ENCODE measurements at places on chromosomes 7 and 10.

DNA sequence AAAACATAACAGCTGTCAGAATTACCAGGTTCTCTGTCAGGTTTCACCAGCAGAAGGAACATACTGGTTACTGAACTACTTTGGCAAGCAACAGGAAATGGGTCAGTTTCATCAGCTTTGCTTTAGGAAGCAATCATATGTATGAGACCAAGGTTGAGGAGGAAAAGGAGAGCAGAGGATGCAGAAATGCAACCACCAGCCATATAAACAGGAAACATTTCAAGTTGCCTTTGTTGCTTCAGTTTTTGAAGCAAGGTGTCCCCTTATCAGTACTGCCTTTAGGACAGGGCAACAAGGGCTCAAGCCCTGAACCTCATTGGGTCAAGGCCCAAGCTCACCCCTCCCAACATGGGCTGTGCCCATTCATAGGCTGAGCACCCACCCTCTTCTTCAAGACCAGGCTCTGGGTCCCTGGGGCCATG lies 10.2 kb downstream of the HIPK2 start:
- DNase-seq: peak; percentile 51

- DNase-seq: no peak
Measured at GRCh38 chr10:28604567-28605536, 71.9 kb downstream of the WAC start.

GRCh38 chr7:105261689-105262088 lies 127.0 kb downstream of the SRPK2 start:
- no peak for DNase-seq

DNA sequence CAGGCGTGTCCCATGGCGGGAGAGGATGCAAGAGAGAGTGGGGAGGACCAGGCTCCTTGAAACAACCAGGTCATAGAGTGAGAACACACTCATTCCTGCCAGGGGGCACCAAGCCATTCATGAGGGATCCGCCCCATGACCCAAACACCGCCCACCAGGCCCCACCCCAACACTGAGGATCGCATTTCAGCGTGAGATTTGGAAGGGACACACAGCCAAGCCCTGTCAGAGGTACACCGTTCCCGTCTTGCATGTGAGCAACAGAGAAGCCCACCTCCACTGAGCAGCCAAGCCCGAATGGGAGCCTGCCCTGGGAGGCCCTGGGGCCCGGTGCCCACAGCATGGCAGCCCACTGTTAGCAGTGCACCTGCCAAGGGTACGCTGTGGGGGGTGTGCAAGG lies 7.9 kb upstream of the ARPC1B start:
- no peak for DNase-seq

DNA sequence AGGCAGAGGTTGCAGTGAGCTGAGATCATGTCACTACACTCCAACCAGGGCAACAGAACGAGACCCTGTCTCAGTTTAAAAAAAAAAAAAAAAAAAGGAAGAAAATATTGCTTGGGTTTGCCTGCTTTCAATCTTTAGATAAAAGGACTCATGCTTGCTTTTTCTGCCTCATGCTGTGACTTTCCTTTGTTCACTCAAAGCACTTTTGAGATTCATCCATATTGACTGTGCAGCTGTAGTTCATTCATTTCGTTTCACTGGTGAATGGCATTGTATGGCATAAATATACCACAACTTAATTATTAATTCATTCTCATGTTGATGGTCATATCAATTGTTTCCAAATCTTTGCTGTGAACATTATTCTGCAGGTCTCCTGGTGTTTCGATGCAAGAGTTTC lies 97.6 kb upstream of the NFE2L3 start:
- DNase-seq: no peak

DNA sequence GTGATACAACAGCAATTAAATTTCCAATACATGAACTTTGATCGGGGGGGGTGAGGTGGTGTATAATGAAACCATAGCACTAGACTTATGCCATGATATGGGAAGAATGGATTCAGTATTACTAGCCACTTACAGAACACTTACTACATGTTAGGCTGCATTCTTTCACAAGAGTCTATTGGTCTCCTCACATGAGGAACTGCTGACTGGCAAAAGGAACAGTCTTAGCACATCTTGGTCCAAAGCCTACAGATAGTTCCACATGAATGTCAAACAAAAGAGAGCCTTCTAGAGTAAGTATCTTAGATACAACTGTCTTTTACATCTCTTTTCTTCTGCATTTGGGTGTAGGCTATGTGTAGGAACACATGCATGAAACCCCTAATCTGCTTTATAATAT lies 115.9 kb upstream of the DNAJB12 start:
- DNase-seq: peak; percentile 55

GRCh38 chr10:693506-693905 lies 4.0 kb upstream of the DIP2C start:
- no peak for DNase-seq

GRCh38 chr10:102837230-102837721 lies at the start of gene CYP17A1:
Gene CYP17A1 (minus strand): TSS chr10:102837413. CDS start chr10:102837361, 52 bp downstream.
- no peak for DNase-seq

DNA sequence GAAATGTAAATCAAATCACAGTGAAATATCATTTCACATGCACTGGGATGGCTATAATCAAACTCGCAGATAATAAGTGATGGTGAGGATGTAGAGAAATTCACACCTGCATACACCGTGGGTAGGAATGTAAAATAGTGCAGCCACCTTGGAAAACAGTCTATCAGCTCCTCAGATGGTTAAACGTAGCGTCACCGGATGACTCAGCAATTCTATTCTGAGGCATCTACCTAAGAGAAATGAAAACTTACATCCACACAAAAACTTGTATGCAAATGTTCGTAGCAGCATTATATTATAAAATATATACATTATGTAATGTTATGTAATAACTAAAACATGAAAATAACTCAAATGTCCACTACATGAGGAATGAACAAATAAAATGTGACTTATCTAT lies 38.9 kb downstream of the SH3PXD2A start:
- no peak for DNase-seq

- DNase-seq: no peak
Measured at GRCh38 chr7:103538964-103539709, 93.1 kb upstream of the SLC26A5 start.

DNA sequence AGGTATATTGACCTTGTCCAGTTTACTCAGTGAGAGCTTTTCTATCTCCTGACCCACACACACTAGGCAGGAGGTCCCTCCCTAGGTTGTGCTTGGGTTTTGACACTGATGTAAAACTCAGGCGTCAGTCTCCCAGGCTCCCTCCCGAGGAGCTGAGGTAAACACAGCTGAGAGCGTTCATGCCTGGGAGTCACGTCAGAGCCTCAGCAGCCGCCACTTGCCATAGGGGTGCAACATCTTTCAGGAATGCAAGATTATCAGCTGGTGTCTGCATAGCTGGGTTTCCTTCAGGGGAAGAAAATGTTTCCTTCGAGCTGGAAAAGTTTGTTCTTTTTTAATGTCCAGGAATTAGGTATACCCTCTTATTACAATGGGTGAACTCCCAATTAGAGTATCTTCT lies 70.6 kb downstream of the FGFR2 start:
- DNase-seq: no peak

DNA sequence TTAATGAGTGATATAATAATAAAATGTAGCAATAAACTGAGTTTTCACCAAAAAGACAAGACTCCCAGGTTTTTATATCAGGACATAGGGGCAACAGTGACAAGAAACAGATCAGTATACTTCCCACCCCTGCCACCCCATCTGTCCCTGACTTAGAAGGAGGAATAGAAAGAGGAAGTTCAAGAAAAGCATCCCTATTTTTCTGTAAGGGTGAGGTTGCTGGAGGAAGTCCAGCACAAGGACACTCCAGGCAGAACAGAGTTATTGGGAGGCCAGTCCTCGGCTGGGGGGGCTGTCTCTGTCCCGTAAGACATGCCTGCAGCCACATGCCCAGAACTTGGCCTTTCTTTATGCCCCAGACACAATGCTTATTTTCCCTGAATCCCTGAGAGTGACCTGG lies 16.5 kb upstream of the TLX1 start:
- peak; percentile 41 for DNase-seq

DNA sequence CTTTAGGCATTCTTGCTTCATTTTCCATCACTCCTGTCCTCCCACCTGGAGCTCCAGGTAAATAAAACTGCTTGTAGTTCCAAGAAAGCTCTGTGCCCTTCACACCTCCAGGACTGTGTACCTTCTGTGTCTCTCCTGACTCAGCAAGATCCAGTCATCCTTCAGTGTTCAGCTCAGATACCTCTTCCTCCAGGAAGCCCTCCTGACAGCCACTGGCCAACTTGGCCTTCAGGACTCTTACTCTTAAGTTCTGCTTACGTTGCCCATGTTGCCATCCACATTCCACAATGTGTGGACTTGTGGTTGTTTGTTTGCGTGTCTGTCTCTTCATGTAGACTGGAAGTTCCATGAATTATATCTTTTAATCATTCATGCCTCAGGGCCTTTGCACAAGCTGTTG lies 48.0 kb downstream of the SORCS3 start:
- no peak for DNase-seq

- no peak for DNase-seq
Measured at GRCh38 chr7:65800890-65801341, 72.0 kb upstream of the VKORC1L1 start.

DNA sequence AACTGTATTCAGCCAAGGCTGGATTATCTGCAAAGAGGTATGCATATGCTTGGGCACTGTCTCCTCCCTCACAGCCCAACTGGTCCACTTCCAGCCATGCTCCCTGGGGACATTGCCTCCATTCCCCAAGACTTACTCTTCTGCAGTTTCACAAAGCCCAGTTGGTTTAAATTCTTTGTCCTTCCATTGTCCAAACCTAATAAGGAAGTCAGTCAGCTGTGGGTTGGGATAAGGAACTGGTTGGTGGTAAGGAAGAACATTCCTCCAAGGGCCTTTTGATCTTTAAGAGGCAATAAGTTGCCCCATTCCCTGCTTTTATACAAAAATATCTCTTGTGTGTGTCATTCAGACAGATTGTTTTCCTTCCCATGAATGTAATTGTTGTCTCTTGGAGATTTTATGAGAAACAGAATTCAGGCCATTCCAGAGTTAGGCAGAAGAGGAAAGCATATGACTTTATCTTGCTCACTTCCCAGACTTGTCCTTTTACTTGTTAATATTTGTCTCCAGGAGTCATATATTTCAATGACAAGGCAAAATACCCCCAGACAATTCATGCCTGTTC lies 673.7 kb downstream of the SUGCT start:
- no peak for DNase-seq

DNA sequence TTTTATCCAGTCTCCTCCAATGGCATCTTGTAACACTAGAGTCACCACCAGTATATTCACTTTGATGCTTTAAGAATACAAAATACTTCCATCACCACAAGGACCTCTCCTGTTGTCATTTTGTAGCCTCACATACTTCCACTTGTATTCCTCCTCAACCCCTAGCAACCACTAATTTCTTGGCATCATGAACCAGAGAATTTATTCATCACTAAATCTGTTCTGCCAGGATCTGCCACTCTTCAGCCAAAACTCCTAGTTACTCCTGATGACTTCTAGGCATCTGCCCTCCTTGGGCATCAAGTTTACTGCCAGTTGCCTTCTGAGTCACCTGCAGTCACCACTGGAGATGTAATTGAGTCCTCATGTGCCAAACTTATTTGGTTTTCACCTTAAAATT lies 906.8 kb downstream of the CNTNAP2 start:
- no peak for DNase-seq

DNA sequence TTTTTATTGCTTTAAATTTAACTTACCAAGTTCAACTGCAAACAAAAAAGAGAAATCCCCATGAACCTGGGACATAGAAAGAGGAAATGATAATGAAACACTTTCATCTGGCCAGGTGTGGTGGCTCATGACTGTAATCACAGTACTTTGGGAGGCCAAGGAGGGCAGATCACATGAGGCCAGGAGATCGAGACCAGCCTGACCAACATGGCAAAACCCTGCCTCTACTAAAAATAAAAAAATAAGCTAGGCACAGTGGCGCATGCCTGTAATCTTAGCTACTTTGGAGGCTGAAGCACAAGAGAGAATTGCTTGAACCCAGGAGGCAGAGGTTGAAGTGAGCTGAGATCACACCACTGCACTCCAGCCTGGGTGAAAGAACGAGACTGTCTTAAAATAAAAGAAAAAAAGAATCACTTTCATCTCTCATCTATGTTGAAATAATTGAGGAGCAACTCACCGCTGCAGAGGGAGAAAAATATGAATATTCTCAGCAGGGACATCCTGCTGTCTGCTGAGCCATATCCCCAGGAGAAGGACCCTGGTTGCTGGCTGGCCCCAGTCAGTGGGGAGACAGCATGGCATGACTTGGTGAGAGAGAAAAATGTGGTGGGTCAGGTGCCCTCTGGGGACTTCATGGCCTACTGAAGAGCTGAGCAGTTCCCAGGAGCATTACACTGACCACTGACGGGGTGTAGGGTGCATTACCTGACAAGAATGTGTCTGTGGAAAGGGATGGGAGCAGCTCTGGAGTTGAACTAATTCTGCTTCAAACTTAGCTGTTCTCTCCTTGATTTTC lies 22.8 kb upstream of the TARP start:
- no peak for DNase-seq
